ENCODE measurements at places on chromosomes 3 and 15.

DNA sequence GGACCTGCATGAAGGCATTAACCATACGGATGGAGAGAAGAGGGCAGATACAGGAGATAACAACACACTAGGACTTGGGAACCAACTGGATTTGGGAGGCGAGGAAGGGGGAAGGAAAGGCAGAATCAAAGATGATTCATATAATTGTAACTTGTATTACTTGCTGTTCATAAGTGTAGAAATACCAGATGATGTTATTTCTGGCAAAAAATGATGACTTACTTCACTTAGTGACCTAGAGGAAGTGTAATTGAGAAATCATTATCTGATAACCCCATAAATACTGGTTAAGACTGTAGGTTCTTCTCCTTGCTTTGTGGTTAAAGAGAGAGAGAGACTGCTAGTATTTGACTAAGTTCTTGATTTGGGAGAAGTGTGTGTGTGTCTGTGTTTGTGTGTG lies 50.5 kb upstream of the GK5 start:
- DNase-seq: no peak

DNA sequence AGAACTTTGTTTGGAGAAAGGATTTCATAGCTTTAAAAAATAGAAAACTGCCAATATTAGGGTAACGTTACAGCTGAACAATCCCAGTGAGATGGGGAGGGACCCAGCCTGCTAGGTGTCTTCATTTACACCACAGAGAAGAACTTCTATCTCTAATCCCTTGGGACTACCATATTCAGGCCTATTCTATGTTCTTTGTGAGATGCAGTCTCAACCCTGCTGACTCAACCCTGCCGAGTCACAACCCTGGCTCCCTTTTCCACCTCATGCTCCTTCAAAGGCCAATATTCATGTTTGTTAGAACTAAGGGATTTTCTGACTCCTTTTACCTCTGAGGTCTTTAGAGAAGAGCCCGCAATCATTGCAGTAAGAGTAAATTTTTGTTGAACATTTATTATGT lies 350.5 kb downstream of the EPHB1 start:
- DNase-seq: no peak

DNA sequence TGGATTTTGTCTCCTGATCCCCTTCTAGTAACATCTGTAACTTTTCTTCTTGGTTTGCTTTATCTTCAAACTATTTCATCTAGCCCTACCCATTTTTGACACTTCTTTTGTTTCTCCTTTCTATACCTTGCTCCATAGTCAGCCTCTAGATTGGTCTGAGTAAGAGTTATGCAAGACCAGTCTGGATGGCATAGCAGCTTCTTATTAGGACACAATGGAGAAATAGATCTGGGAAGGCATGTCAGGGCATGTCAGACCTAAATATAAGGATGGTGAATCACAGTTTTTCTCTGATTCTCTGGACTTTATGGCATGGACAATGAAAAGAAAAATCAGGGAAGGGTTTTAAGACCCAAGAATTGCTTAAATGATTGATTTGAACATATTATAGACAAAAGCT lies 452.5 kb downstream of the RAP2B start:
- no peak for DNase-seq

GRCh38 chr3:133996251-133996661 lies 33.5 kb downstream of the SLCO2A1 start:
- no peak for DNase-seq

GRCh38 chr3:66335671-66336070 lies 114.9 kb downstream of the SLC25A26 start:
- DNase-seq: no peak

- DNase-seq: no peak
Measured at GRCh38 chr3:191220908-191221307, 21.9 kb downstream of the OSTN start.

GRCh38 chr15:101158166-101159095 lies 93.4 kb downstream of the CHSY1 start:
- DNase-seq: no peak

GRCh38 chr15:78715434-78715833 lies 74.4 kb upstream of the CHRNB4 start:
- DNase-seq: no peak

- no peak for DNase-seq
Measured at GRCh38 chr15:88845616-88846015, 42.4 kb downstream of the ACAN start.

DNA sequence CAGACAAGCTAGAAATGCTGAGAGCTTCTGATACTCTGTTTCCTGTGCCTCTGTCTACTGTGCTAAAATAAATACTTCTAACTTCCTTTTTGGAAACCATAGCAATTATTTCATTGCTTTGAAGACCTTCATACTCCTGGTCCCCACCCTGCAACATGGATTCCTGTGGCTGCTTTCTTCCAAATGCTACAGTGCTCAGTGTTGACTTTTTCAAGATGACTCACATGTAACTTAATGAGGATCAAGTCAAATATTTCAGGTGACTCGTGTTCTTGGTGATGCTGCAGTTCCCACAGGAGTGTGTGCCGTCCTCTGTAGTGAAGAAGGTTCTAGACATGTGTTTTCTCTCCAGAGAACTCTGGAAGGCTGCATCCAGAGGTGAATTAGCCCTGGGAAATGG lies 288.6 kb downstream of the CLSTN2 start:
- DNase-seq: no peak

GRCh38 chr3:94561094-94561493 lies 498.2 kb downstream of the NSUN3 start:
- DNase-seq: no peak

DNA sequence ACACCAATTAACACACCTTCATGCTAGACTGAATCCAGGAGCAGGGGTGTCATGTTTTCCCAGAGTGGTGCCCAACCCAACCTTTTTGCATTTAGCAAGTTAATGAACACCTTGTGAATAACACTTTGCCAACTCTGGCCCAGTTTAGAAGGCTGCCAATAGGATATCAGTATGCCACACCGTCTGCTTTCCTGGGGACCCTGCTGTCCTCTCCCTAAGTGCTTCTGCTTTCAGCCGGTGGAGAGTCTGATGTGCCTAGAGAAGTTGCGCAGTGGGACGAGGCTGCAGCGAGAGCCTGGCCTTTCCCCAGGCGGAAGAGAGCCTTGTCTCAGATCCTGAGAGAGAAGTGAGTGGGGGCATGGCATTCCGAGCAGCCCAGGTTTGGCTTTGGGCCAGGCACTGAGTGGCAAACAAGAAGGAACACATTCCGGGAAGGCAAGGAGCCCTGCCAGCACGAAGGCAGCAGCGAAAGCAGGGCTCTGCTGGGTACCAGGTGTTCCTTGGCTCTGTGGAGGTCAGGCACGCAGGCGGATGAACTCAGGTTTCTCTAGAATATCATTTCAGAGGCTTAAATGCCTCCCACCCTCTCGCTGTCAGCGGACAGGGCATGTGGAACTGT lies 36.9 kb downstream of the SENP8 start:
- no peak for DNase-seq

DNA sequence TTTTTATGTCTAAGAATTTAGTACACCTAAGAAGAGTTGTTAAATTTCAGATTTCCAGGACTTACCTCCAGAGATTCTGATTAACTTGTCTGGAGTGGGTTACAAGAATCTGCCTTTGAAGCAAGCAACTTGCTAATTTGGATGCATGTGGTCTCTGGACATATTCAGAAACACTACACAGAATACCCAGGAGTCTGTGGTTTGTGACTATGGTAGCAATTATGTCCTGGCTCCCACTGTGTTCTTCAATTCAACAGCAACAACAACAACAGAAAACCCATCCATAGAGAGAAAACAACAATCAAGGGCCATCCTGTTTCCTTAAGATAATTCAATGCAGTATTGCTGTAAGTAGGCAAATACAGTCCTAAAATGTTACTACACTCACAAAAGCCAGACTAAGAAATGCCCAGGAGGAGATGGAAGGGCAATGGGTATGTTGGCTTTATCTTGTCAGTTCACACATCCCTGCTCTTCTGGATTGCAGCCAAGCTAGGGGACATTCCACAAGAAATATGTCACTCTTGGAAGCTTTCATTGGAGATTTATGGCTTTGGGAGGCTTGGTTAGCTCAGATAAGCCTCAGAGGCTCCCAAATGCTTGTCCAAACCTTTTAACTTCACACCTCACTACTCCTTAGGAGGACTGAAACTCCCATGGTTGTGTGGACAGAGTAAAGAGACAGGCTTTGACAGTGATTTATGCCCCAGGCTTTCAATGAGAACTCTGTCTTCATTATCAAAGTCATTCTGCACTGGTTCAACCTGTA lies 99.4 kb upstream of the MRPL3 start:
- DNase-seq: peak; percentile 16

DNA sequence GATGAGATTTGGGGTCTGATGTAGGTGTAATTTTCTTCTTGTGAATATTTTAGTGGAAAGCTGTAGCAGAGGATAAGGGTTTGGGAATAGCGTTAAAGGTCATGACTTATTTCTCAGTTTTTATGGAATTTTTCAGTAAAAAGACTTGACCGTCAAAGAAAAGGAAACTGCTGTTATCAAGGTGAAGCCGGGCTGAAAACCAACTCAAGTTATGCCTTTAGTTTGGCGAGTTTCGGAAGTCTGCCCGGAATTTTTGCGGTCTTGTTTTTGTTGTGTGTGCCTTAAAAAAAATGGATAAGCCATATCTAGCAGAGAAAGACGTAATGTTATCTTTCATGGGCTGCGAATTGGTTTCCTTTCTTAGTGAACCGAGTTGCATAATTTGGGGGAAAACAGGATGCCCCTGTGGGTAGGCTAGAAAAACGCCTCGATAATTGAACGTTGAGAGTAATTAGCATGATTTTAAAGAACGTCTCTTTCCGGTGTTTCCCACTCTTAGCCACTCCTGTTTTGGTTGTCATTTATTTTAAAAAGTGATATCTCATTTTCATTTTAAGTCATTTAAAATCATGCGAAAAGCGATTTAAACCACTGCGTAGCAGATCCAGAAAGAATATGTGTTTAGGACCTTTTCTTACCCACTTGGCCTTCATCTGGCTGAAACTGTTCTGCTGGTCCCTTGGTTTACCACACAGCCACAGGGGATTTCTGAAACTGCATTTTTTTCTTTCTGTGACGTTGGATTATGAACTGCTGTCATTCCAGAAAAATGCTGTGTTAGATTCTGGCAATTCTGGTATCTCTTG lies 1.1 kb downstream of the NFKBIZ start:
- no peak for DNase-seq

GRCh38 chr3:42652611-42653302 lies 740 bp upstream of the ZBTB47 start:
- no peak for DNase-seq

DNA sequence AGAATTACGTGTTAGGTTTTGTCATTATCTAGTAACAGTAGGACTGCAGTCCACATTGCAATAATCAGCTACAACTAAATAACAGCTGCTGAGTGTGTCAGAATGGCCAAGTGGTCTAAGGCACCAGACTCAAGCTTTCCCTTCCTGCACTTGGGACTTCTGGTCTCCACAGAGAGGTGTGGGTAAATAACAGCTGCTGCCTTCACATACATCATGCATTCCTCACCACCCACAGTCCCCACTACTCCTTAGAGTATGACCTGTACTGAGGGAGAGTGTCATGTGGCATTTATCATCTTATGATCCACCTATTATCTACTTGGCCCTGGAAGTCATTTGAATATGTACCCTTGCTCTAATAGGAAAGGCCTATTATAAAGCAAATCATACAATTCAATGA lies 22.2 kb upstream of the ZMAT3 start:
- no peak for DNase-seq

- DNase-seq: no peak
Measured at GRCh38 chr15:49883121-49883520, 235.9 kb downstream of the ATP8B4 start.

DNA sequence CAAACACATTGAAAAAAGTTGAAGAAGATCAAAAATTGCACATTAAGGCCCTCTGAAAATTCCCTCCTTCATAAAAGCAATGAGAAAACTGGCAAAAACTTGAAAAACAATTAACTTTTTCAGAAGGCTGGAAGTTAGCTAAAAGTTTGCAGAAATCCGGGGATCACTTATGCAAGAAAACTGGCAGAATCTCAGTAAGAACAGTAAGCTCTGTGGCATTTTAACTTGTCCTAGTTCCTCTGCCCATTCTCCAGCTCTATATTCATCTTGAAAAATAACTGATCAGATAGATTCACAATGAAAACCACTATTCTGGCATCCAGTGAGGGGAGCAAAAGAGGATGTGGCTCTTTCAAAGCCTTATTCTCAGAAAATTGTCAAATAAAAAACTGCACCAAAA lies 566.8 kb downstream of the NTRK3 start:
- no peak for DNase-seq

GRCh38 chr3:171315101-171315500 lies 145.1 kb downstream of the TNIK start:
- no peak for DNase-seq

- DNase-seq: no peak
Measured at GRCh38 chr3:18886331-18886730, 262.0 kb upstream of the KCNH8 start.

GRCh38 chr15:44718927-44719292 lies 7.6 kb downstream of the B2M start:
- DNase-seq: no peak

DNA sequence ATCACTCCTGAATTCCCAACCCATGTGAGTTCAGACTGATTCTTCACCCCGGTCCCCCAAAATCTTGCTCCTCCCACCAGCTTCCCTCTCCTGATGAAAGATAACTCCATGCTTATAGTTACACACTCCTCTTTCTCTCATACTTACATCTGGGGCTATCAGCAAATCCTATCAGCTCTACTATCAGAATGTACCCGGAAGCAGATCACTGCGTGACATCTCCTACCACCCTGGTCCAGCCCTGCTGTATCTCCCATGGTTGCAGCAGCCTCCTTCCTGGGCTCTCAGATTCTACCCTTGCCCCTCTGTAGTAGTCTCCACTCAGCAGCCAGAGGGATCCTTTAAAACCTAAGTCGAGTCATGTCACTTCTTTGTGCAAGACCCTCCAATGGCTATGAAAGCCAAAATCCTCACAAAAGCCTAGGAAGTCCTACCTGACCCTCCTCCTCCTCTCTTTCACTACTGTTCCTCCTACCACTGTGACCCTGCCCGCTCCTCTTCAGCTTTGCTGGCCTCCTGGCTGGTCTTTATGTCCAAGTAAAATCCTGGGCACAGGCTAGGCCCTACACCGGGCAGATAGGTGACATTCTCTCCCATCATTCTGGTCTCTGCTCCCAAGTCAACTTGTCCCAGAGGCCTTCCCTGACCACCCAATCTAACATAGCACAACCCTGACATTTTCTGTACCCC lies 16.2 kb downstream of the XIRP1 start:
- no peak for DNase-seq

DNA sequence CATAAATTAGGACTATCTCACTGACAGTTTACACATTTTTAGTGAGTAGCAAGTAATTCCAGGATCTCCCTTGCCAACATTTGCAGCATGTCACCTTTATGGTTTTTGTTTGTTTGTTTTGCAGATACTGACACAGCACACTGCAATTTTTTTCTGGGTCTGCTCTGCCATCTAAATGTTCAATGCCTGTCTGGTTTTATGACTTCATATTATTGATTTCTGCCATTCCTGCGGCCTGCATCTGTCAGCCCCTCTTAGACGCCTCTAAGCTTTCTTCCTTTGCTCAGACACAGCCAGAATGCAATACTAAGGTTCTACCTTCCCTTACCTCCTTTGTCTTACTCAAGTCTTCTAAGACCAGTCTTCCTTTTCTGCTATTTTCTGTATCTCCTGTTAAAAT lies 321.2 kb upstream of the AZI2 start:
- DNase-seq: no peak

GRCh38 chr15:51580385-51580784 lies 42.2 kb downstream of the DMXL2 start:
- no peak for DNase-seq

- no peak for DNase-seq
Measured at GRCh38 chr3:114428044-114428595, 134.3 kb downstream of the TIGIT start.

Data from Caco-2 (cell line).